Inflammatory macrophage treated with lipopolysaccharide for 4 hours (primary cell): ENCODE measurements at places on chromosomes 4 and X.

GRCh38 chr4:181564625-181565024, 678.6 kb upstream of the TENM3 start:
- DNase-seq: no peak

GRCh38 chr4:121299367-121299766, 81.5 kb downstream of the QRFPR start:
- no peak for DNase-seq

GRCh38 chr4:40264995-40265909, 68.4 kb downstream of the RHOH start:
- DNase-seq: no peak

- no peak for DNase-seq
These were observed 52.5 kb downstream of the JADE1 start for GRCh38 chr4:128861856-128862518.

GRCh38 chr4:161658676-161659075, 505.1 kb downstream of the FSTL5 start:
- DNase-seq: no peak

- DNase-seq: no peak
These were observed 927.2 kb downstream of the STPG2 start for GRCh38 chr4:97216046-97216445.
